Left ventricle myocardium superior (tissue), 1 donor: ENCODE measurements at places on chromosomes 13 and 19. TPM values are rescaled to one million over a fixed set of nuclear protein-coding genes. Genes with fewer than 3 reads are reported as not detected.

The CYP2S1 gene
- total RNA-seq = 0.87 TPM

The CFAP97D2 gene
- total RNA-seq = not detected

The ONECUT3 gene
- total RNA-seq = not detected

The ZNF577 gene
- 7.5 TPM for total RNA-seq

The PNKP gene
- total RNA-seq = 39.1 TPM

The ERICH4 gene
- not detected for total RNA-seq

The ZNF135 gene
- 4.1 TPM for total RNA-seq

The ZNF586 gene
- 8.9 TPM for total RNA-seq

The CEACAM16 gene
- not detected for total RNA-seq

The PRR12 gene
- total RNA-seq = 15.6 TPM
